GM20000 (cell line): ENCODE measurements at places on chromosomes 3 and 15.

GRCh38 chr3:171462224-171462623, 2.0 kb upstream of the TNIK start:
- DNase-seq, result peak; percentile 42

DNA sequence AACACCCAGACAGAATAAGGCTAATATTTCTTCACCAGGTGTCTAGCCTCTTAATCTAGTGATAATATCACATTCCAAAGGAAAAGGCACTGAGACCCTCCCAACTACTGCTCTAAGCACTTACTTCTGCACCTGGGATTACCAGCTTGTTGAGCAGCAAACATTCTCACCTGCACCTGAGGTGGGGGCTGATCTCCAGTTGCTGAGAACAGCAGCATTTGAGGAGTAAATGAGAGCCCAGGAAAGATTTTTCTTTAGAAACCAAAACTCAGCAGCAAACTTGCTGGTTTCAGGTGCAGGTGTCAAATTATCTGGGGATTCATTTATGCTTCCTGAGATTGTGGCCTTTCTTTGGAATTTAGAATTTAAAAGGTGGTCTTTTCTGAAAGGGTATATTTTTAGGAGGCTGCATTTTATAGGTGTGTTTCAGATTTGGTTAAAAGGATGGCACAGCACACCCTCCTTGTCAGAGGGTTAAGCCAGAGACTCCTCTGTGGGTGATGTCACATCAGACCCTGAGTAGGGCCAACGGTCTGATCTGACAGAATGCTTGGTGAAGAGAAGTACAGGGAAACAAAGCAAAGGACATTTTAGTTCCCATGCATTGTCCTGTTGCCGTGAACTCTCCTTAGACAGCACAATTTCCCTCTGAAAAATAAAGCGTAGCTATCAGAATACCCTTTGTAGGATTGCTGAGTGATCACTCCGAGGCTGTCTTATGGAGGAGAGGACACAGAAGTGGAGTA, 411.0 kb upstream of the ATP11B start:
- DNase-seq, result no peak

- DNase-seq, result no peak
These were observed 93.0 kb downstream of the AAGAB start for GRCh38 chr15:67161412-67161811.

- DNase-seq, result no peak
These were observed 231.5 kb downstream of the THRB start for GRCh38 chr3:24263069-24263668.

- DNase-seq, result no peak
These were observed 187.1 kb downstream of the FMN1 start for GRCh38 chr15:33007303-33007855.

DNA sequence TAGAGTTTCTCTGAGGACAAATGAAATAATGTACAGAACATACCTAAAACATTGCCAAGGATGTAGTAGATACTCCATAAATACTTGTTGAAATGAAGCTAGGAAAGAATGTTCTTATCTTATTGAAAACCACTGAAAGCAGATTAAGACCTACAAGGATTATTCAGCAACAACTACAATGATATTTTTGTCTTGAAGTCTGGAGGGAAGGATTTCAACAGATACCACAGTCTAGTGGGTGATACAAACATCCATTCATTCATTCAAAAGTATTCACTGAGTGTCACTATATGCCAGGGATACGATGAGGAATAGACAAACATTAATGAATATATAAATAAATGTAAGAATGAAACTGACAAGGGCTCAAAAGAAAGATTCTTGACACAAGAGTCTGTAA, 74.7 kb upstream of the THBS1 start:
- DNase-seq, result no peak
